ENCODE measurements at places on chromosomes 6 and 20. TPM values are rescaled to one million over a fixed set of nuclear protein-coding genes. Genes with fewer than 3 reads are reported as not detected.

GRCh38 chr20:47389867-47390347, 33.4 kb upstream of the ZMYND8 start:
- DNase-seq = no peak

DEFB124 gene
- 0.88 TPM for polyA plus RNA-seq

GRCh38 chr6:127833336-127833735, 67.5 kb downstream of the THEMIS start:
- DNase-seq = no peak

- no peak for DNase-seq
These were observed 159.1 kb downstream of the QKI start for GRCh38 chr6:163573503-163574179.

GRCh38 chr20:17940224-17940971, 28.2 kb downstream of the SNX5 start:
- DNase-seq = no peak

IL20RA gene
- 40.5 TPM for polyA plus RNA-seq

FAM209B gene
- polyA plus RNA-seq = not detected

DNA sequence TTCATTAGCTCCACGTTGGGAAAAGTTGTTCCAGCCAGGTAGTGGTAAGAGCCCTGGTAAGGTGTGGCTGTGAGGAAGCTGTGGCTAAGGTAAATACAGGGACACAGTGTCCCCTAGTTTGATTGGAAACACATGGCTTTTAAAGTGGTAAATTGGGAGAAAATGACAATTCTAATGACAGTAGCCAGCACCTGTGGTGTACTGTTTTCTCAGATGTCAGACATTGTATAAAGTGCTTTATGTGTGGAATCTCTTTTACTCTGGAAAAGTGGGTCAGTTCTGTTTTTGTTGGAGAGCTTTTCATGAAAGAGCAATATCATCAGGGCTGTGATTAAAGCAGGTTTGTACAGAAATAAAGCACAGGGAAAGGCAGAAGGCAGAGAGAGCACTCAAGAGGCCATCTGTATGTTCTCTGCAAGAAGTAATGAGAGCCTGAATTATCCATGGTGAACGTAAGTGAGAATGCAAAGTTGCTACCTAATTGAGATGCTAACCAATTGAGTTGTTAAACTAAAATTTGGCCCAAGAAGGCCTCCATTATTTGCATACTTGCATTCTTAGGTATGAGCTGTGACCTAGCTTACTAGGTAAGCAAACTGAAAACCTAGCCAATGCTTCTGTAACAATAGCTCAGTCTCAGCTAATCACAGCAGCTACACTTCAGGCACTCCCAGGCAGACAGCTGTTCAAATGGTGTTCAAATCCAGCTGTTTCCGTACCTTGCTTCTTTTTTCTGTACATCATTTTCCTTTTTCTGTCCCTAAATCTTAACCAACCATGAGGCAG, 28.2 kb downstream of the MRAP2 start:
- no peak for DNase-seq

DNA sequence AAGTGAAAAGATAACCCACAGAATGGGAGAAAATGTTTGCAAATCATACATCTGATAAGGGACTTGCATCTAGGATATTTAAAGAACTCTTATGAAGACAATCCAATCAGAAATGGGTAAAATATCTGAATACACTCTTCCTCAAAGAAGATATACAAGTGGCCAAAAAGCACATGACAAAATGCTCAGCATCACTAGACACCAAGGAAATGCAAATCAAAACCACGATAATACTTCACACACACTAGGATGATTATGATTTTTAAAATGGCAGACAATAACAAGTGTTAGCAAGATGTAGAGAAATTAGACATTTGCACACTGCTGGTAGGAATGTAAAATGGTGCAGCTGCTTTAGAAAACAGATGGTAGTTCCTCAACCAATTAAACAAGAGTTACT, 34.8 kb upstream of the SIRT5 start:
- no peak for DNase-seq

- DNase-seq = peak; percentile 59
These were observed 70.9 kb upstream of the PLEKHG1 start for GRCh38 chr6:150528648-150529285.

TCP11 gene
- 0.34 TPM for polyA plus RNA-seq

CLDN20 gene
- 0.54 TPM for polyA plus RNA-seq

DNA sequence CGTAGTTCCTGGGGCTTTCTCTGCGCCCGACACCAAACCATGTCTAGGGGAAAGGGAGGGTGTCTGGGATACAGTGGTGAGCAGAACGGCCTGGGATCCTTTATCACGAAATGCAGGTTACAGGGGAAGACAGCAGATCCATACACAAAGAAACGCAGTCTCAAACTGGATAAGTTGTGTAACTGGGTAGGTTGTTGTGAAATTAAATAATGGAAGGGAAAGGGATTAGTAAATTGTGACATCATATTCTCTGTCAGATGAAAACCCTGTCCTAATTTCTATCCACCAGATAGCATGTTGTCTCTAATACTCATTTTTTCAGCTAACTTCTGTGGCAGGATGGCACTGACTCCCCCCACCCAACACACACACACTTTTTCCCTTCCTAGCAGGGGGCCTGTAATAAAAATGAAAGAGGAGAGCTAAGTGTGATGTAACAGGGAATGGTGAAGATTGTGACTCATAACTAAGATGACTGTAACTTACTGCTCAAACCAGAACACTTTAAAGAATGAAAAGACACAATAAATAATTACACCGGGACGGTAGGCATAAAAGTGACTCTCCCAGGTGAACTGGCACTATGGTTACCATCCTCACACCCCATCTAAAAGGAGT, 769 bp upstream of the TRPC4AP start:
- DNase-seq = no peak

Measured in hindlimb muscle (tissue), 1 donor.